ENCODE measurements at places on chromosomes 5 and 9. TPM values are rescaled to one million over a fixed set of nuclear protein-coding genes. Genes with fewer than 3 reads are reported as not detected.

SOHLH1 gene
- total RNA-seq, result not detected

SPAG8 gene
- total RNA-seq, result 6.4 TPM

ANKRD34B gene
- total RNA-seq, result not detected

IFNA2 gene
- total RNA-seq, result not detected

MRPS2 gene
- 34.5 TPM for total RNA-seq

DENND4C gene
- 110 TPM for total RNA-seq

ENHO gene
- 0.36 TPM for total RNA-seq

CCL21 gene
- total RNA-seq, result 55.1 TPM

IFNA21 gene
- not detected for total RNA-seq

CAMK4 gene
- total RNA-seq, result 3.0 TPM

CCDC171 gene
- total RNA-seq, result 4.5 TPM

PCDHGA6 gene
- 6.1 TPM for total RNA-seq

FBLL1 gene
- total RNA-seq, result 0.83 TPM

FRRS1L gene
- 11.0 TPM for total RNA-seq

ENTREP1 gene
- 14.6 TPM for total RNA-seq

GRIN1 gene
- total RNA-seq, result 0.21 TPM

PCDHB15 gene
- 4.3 TPM for total RNA-seq

TMEM215 gene
- total RNA-seq, result not detected

PSD2 gene
- 0.21 TPM for total RNA-seq

PCDHGA5 gene
- 4.6 TPM for total RNA-seq

DMXL1 gene
- total RNA-seq, result 62.9 TPM

PCDHB12 gene
- total RNA-seq, result 2.8 TPM

PCDHGA3 gene
- 2.9 TPM for total RNA-seq

SUB1 gene
- 138 TPM for total RNA-seq

PCDH1 gene
- total RNA-seq, result 127 TPM

PKD2L2 gene
- total RNA-seq, result not detected

PLEKHG4B gene
- 9.5 TPM for total RNA-seq

GABRB2 gene
- 0.34 TPM for total RNA-seq

KLF9 gene
- 64.5 TPM for total RNA-seq

HTR1A gene
- 1.8 TPM for total RNA-seq

MEIKIN gene
- not detected for total RNA-seq

RAI14 gene
- total RNA-seq, result 55.0 TPM

ESM1 gene
- not detected for total RNA-seq

LRRC26 gene
- not detected for total RNA-seq

GFRA3 gene
- 0.60 TPM for total RNA-seq

TMEM252 gene
- total RNA-seq, result not detected

OR1L1 gene
- total RNA-seq, result not detected

SNX18 gene
- 27.8 TPM for total RNA-seq

RPP25L gene
- 26.0 TPM for total RNA-seq
